Mucosa of gallbladder (tissue), 1 donor: ENCODE measurements at places on chromosomes 1 and 21.

- peak; percentile 68 for DNase-seq
These were observed 3.9 kb upstream of the PRKCZ start for GRCh38 chr1:2046174-2046917.

DNA sequence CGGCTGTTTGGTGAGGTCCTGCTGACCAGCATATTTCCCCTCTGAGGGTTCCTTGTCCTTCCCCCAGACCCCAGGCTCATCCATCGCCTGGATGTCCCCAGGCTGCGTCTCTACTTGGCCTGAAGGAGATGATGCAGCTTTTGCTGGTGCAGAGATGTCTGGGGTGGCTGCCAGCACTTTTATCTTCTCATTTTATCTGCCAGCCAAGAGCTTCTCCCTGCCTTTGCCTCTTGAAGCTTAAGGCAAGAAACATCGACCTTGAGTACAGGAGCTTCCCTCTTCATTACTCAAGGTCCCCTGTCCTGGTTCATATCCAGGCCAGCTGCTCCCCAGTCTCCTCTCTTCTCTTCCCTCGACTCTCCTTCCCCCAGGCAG is 9.2 kb upstream of the H6PD start:
- no peak for DNase-seq

- DNase-seq: no peak
These were observed 1.0 kb upstream of the HP1BP3 start for GRCh38 chr1:20787840-20788795.

DNA sequence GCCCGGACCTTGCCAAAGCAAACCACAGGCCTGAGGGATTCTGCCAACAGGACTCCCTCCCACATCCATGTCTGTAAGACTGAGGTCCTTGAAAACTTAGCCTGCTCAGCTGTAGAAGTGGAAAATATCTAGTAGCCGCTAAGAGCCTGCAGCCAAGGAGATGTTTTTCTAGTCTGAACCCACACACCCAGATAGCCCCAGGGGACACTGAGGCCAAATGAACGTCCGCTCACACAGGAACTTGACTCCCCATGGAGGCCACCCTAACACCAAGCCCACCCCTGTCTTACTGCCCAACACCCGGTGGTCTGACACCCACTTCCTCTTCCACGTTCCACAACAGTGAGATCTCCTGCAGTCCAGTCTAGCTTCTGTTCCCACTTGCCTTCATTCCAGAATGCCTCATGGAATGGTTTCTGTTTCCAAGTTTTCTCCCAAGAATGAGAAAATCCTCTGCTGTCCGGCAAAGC is 174.8 kb downstream of the PLPP3 start:
- no peak for DNase-seq

GRCh38 chr21:38289705-38290485 is 33.1 kb downstream of the KCNJ15 start:
- no peak for DNase-seq

DNA sequence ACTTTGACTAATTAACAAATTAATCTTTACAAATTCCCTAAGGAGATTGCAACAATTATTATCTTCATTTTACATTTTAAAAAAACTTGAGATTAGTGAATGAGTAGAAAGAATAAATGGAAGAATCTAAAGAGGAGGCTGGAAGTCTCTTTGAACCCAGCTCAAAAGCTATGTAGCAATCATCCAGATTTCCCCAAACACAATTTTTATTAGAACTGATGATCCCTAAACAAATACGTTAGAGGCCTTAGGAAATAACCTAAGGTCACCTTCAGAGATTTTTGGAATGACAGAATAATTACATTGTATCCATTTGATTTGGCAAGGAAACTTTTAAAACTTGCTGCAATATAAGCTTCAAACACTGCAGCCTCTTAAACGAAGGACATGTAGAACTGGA is 242.4 kb upstream of the LYPLAL1 start:
- DNase-seq: no peak

- no peak for DNase-seq
These were observed 610 bp downstream of the RBM8A start for GRCh38 chr1:145926686-145927062.

- DNase-seq: no peak
These were observed 226.9 kb upstream of the C1orf174 start for GRCh38 chr1:4126731-4127591.

GRCh38 chr1:173504268-173504667 is 27.1 kb downstream of the PRDX6 start:
- no peak for DNase-seq

- DNase-seq: peak; percentile 35
These were observed 89.0 kb downstream of the URB2 start for GRCh38 chr1:229714964-229715603.

DNA sequence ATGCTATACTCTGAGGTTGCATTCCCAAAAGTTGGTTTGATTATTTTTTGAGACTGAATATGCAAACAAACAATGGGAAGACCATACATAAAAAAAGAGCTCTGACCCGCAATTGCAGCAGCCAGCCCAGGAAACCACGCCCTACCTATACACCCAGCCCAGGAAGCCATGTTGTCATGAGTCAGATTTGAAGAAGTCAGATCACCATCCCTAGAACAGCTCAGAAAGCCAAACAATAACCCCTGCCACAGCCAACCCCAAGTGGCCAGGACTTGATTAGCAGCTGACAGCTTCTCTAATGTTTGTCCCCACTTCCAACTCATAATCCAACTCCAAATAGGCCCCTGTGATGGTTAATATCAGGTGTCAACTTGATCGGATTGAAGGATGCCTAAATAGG is 621.9 kb downstream of the NPHP4 start:
- DNase-seq: no peak

- DNase-seq: no peak
These were observed 58.0 kb downstream of the SDCCAG8 start for GRCh38 chr1:243313635-243314536.

DNA sequence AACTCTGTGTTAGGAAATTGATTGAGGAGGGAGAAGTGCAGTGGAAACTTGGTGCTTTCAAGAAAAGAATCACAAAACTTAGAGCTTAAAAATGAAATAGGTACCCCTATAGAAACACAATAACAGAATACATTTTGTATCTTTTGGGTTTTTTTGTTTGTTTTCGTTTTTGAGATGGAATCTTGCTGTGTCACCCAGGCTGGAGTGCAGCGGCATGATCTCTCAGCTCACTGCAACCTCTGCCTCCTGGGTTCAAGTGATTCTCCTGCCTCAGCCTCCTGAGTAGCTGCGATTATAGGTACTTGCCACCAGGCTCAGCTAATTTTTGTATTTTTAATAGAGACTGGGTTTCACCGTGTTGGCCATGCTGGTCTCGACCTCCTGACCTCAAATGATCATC is 51.5 kb upstream of the RAVER2 start:
- no peak for DNase-seq

- no peak for DNase-seq
These were observed 52.8 kb upstream of the ACADM start for GRCh38 chr1:75671708-75672107.

DNA sequence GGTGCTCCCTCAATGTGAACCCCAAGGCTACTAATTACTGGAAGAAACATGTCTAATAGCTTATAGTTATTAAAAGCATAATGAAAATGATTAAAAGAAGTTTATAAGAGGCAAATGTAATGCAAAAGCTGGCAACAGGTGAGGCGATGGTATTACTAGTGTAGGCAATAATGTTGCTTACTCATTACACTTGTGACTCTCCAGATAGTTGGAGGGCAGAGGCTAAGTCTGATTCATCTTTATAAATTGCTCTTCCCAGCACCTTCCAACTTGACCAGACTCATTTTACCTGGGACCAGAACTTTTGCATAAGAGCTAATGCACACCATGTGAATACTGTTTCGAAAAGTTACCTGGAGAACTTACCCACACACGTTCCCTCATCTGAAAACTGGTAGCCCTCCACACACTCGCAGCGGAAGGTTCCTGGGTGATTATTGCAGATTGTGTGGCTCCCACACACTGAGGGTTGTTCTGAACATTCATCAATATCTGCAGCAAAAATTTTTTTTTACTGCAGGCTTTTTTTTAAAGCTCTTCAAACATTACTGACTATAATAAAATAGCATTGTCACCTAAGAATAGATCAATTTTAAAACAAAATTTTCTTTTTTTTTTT is 48.0 kb downstream of the NID1 start:
- DNase-seq: no peak
